Hematopoietic multipotent progenitor cell (in vitro differentiated cells): ENCODE measurements at places on chromosomes 7 and 10.

GRCh38 chr10:21146436-21146789, 249.3 kb upstream of the NEBL start:
- no peak for DNase-seq

DNA sequence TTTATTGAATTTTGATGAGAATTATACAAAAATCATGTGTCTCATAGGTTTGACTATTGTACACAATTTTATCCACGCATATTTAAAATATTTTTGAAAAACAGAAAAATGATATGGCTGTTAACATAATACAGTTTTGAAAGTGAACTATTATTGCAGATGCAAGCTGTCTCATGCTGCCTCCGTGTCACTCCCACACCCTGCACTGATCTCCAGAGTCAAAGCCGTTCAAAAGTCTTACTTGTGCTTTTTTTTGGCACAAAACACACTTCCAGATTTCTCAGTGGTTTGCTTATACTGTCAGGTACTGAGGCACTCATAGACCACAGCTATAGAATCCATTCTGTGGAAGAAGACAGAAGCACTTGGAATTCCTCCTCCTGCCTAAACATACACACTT, 243.1 kb upstream of the ADARB2 start:
- no peak for DNase-seq

- DNase-seq, result no peak
Observed at GRCh38 chr10:47146572-47146971, 153.4 kb upstream of the GDF10 start.

DNA sequence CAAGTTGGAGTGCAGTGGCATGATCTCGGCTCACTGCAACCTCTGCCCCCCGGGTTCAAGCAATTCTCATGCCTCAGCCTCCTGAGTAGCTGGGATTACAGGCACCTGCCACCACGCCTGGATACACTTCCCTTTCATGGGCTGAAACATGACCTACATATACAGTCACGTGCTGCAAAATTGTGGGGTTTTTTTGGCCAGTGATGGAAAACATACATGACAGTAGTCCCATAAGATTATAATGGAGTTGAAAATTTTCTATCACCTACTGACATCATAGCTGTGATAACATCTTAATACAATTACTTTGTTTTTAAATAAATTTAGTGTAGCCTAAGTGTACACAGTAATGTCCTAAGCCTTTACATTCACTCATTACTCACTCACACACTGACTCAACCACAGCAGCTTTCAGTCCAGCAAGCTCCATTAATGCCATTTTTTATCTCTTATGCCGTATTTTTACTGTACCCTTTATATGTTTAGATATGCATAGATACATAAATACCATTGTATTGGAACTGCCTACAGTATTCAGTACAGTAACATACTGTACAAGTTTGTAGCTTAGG, 79.9 kb upstream of the TMEM196 start:
- no peak for DNase-seq

DNA sequence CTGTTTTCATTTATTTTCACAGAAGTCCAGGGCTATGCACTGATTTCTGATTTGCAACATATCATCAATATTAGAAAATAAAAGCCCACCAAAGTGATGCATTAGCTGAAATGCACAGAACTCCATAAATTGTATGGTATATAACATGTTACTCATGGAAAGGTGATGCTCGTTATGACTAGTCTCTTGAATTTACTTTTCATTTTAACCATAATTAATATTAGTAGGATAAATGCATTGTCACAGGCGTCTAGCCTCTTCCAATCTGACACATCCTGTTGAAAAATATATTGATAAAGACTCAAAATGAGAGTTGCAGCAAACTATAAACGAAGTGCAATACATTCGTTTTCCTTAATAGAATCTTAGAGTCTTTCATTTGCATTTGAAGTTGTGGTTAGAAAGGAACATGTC, 92.4 kb downstream of the CPED1 start:
- DNase-seq, result no peak

GRCh38 chr10:32148864-32149251, 92.6 kb upstream of the KIF5B start:
- no peak for DNase-seq
